ENCODE measurements at places on chromosomes 13 and 19.

DNA sequence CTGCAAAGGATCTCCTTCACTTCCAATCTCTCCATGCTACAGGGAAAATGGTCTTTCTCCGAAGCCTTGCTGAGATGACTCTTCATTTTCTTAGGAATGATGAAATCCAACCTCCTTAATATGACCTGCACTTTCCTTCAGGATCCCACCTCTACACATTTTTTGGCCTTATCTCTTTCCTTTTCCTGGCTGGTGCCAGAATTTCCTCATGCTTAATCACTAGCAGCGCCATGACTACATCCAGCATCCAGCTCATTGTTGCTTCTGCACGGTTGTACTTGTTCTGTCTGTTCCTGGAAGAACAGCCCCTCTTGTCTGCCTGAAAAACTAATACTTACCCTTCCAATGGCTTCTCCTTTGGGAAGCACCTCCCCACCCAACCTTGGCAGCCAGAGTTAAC lies 68.4 kb downstream of the TEX26 start:
- no peak for DNase-seq

DNA sequence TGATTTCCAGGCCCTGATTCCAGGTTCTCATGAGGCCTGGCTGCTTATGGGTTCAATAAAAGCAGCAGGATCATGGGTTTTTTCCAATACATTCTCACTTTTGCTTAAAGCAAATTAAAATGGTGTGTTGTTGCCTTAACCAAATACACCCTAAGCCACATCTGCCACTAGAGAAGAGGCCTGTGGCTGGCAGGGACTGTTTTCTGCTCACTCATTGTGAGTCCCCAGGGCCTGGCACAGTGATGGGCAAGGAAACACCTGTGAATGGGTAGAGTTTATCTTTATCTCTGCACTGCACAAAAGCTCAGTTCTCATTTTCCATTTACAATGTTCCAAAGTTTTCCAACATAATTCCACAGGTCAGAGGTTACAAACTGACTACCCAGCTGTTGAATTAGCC lies 726.0 kb downstream of the UQCRFS1 start:
- no peak for DNase-seq

GRCh38 chr19:31516756-31517155 lies 167.5 kb upstream of the TSHZ3 start:
- DNase-seq = no peak

DNA sequence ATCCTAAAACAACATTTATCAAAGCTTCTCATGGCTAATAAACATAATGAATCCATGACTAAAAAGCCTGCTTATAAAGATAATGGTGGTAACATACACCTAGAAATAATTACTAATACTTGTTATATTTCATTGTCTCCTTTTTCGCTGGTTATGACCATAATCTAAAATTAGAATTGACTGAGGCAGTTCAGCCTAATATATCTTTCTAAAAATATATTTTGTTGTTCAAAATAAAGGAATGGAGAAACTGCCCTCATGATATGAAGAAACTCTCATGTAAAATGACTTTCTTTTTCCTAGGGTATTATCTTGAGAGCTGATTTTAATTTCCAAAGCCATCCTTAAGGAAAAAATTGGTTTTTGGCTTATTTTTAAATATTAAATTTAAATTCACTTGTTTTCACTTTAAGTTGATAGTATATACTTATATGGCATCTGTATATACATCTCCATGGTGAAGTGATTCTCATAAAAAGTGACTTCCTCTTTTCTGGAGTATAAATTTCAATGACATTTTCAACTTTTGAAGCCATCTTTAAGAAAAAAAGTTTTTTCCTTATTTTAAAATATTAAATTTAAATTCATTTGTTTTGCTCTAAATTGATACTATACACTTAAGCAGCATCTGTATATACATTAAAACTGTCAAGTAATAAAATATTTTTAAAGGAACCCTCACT lies 204.6 kb downstream of the VWA8 start:
- no peak for DNase-seq

DNA sequence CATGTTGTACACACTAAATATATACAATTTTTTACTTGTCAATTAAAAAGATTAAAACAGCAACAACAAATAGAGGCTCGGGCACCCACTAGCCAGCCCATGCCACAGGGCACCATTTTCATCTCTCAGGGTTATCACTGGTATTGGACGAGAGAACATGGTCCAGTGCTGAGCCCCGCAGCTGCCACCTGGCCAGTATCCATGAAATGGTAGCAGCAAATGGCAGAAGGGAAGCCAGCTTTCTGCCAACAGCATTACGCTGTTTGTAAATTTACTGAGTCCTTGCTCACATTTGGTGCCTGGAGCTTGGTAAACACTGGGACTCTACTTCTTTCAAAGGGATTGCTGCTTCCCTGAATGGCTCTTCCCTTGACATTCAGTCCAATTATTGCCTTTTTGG lies 87.9 kb upstream of the WASF3 start:
- no peak for DNase-seq

DNA sequence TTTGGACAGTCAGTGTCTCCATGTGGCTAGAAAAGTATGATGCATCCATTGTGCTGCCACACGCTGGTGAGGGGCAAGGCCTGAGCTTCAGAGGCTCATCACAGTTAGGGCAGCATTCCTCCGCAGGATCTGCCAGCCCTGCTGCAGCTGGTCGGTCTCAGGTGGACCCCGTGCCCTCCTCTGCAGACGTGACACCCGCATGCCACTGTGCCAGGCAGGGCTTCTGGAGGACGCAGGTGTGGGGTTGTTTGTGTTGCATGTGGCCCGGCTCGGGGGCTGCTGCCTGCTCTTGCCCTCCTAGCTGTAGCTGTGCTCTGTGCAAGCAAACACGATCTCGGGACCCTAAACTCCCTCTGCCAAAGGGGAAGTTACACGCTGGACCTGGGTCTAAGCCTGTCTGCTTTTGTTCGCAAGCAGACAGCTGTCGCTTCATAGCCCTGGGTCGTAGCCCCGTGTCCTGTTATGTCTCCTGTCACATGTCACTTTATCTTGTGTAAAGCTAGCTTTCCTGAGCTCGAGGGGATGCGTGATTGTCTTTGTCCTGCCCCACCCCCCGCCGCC lies 45.3 kb downstream of the SLC7A9 start:
- no peak for DNase-seq

- no peak for DNase-seq
These were observed 63.4 kb upstream of the C1QTNF9B start for GRCh38 chr13:23960566-23961156.

DNA sequence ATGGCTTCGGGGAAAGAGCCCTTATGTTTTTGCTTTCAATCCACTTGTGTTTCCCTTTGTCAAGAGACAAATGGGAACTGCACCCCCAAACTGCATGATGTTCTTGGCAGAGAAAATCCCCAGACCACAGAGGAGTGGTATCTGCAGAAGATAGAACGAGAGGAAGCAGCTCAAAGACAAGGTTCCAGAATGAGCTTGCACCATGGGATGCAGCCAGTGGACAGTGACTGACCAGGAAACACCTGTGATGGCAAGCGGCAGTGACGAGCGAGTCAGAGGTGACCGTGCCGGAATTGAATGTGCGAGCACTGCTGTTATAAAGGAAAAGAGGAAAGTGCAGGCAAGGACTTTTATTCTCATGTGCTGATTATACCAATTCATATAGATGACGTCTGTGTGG lies 46.3 kb downstream of the IRS2 start:
- DNase-seq = no peak

DNA sequence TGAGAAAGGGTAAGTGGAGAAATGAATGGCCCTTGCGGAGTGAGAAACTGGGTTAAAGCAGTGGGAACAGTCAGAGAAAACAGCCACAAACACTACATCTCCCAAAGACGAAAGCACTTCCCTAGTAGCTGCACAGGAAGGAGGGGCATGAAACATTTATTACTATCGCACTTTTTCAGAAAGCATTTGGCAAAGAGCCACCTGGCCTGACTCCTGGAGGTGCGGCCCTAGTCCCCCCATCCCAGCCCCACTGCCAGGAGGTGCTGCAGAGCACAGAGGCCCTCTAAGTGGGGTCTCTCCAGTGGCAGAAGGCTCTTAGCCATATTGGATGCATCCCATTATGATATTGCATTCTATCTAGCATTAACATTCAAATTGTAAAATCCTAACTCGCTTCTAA lies 55.8 kb downstream of the MTMR6 start:
- no peak for DNase-seq

DNA sequence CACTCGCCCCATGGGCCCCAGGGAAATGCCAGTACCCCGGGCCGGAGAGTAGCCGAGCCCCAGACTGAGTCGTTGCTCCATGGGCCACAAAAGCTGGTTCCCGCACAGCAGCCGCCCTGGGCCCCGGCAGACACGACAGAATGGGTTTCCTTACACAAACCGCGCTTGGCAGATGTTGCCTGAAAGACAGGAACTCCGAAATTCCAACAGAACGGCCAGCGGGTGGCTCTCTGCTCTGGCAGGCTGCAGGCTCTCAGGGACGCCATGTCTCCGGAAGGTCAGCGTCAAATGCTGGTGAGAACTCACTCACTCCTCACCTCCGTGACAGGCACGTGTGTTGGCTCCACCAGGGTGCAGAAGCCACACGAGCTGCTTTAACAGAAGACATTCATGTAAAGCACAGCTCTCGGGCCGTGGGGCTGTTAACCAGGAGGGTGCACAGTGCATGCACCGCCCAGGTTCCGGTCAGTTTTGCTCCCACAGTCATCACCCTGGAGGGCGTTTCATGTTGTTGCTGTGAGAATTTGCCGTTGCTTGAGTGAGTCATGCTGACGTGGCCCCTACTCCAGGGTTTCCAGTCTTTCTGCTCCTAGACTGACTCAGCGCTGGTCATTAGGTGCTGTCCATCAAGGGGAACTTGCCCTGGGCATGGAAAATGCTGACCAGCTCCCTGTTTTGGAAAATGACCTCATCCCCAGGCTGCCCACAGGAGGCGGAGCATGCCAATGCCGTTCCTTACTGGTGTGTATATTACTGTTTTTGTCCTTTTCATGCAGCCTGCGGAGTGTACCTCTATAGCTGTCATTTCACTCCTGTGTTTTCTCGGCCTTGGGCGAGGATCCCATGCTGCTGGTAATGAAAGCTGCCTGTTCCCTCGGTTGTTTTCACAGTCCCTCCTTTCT lies 44.8 kb downstream of the ANKRD10 start:
- no peak for DNase-seq

- no peak for DNase-seq
These were observed 39.9 kb upstream of the CEACAM8 start for GRCh38 chr19:42634409-42635232.

- DNase-seq = no peak
These were observed 40.7 kb downstream of the IRS2 start for GRCh38 chr13:109745702-109746101.

DNA sequence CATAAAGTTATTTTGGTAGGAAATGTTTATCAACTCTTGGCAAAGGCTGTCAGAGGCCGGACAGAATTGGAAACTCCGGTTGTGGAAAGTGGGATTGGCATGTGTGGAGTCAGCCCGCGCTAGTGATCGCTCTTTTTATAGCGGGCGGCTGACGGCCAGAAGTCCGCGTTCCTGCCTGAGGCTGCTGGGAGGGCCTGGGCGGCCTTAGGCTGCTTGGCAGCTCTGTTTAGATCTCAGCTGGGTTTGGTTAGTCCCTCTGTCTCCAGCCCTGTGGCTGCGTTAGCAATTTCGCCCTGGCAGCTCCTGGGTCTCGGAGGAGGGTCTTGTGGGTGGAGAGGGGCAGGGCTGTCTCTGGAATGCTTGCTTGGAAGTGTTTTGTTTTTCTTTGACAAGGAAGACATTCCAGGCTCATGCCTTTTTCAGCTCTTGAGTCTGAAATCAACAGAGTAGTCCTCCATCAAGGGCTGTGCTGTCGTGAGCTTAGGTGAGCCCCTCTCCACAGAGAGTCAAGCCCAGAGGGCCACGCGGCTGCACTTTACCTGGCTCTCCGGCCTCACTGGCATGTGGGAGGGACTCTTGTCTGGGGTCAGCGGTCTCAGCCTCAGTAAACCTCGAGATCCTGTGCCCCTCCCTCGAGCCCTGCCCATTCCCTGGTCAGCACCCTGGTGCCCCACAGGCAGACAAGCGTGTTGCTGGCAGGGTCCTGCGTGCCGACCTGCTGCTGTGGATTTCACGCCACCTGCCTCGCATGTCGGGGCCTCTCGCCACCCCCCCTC lies 22.5 kb downstream of the DOT1L start:
- DNase-seq = no peak

DNA sequence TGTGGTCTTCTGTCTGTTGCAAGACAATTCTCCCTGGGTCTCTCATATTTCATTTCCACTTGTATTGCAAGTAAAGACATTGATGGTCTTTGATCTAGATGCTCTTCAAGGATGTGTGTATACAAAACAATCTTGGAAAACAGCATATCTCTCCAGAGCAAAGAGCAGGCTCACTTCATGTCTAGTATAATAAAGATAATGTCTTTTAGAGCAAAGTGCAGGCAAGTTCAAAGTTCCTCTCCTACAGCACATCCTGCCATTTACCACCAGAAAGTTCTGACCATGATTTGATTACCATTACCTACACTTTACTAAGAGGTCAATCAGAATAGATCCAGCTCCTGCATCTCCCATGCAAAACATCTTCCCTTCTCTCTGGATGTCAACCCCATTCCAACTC lies 162.8 kb downstream of the DIAPH3 start:
- no peak for DNase-seq

- no peak for DNase-seq
These were observed 23.1 kb downstream of the LYL1 start for GRCh38 chr19:13079542-13079986.

DNA sequence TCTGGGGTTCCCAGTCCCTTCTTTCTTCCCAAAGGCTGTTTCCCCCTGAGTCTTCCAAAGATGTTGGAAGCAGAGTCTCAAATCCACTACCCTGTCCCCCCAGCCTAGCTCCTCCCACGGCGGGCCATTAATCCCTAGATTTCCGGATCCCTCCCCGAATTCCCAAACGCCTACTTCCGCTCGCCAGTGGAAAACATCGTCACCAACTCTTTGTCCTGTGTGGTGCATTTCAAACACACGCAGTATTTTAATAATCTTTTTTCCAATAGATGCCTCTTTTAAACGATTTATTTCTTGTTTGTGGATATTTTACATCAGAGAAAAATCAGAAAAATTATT lies 610 bp downstream of the ZNF791 start:
- DNase-seq = no peak

- DNase-seq = peak; percentile 48
These were observed 194.5 kb downstream of the KATNAL1 start for GRCh38 chr13:30112602-30113435.

DNA sequence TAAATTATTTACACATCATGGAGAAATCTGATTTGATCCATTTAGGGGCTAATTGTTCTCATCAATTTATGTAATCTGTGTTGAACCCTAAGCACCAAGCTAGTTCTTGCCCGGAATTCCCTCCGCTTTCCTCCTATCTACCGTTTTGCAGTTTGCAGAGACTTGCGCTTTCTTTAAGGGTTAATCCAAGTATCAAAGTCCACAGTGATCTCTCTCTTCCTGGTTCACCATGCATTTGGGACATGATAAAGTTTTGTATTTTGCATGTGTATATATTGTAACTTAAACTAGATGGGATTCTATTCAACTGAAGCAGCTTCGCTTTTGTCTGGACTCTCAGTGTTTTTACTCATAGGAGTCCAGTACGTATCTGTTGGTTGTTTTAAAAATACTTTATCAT lies 13.8 kb upstream of the KLF5 start:
- no peak for DNase-seq

DNA sequence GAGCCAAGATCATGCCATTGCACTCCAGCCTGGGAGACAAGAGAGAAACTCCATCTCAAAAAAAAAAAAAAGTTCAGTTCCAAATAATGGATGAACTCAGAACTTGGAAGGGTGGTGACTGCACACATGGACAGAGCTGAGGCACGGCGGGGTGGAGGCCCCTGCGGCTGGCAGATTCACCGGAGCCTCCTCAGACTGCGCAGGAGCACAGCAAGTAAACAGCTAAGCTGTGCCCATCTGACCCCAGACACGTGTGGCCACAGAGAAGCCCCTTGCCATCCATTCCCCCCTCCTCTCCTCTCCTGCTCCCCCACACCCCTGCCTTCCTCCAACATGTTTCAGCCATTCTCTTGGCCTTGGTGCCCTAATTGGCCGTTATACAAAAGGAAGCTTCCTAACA lies 15.6 kb upstream of the PROZ start:
- DNase-seq = no peak
